ENCODE measurements at places on chromosomes 1 and 21. TPM values are rescaled to one million over a fixed set of nuclear protein-coding genes. Genes with fewer than 3 reads are reported as not detected.

ZNF697 gene
- total RNA-seq, result not detected

MEF2D gene
- total RNA-seq, result 128 TPM

GRHL3 gene
- not detected for total RNA-seq

DNA sequence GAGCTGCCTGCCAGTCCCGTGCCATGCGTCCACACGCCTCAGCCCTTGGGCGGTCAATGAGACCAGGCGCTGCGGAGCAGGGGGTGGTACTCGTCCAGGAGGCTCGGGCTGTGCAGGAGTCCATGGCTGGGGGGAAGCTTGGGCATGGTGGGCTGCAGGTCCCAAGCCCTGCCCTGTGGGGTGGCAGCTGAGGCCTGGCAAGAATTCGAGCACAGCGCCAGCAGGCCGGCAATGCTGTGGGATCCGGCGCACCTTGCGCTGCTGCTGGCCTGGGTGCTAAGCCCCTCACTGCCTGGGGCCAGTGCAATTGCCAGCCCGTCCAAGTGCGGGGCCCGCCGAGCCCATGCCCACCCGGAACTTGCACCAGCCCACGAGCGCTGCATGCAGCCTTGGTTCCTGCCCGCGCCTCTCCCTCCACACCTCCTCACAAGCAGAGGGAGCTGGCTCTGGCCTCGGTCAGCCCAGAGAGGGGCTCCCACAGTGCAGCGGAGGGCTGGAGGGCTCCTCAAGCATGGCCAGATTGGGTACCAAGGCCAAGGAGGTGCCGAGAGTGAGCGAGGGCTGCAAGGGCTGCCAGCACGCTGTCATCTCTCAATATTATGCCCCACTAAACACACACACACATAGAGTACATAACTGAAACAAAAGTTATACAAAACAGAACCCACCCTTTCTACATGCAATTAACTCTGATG lies 307.7 kb downstream of the LMO4 start:
- DNase-seq, result no peak

DNA sequence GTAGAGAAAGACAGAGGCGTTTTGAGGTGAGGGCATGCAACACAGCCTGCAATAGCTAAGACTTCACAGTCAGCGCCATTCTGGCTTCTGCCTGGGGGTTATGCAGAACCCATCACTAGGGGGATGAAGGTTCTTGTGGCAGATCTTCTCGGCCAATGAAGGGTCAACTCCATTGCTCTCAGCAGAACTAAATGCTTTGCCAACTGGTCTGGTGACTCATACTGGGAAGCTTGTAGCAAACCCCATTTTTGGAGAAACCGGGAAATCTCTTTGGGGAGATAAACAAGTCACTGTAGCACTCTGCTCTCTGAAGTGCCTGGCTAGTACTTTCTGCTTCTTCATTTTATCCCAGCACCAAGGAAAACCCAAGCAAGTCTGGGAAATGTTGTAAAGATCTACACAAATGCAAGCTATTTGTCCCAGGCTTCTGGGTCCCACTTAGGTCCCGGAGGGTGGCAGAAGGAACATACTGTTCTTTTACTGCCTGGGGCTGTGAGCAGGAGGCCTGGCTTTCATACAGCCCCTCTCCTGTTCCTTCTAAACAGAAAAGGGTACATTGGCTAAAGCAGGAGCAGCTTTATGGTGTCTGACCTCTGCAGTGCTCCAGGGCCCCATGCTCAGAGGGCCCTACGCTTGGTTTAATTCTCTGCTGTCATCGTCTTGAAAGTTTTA lies 28.8 kb downstream of the SHISA4 start:
- DNase-seq, result no peak

- DNase-seq, result no peak
Measured at GRCh38 chr1:159675046-159675445, 39.3 kb downstream of the CRP start.
